ENCODE measurements at places on chromosomes 1 and 21.
A peak's percentile ranks its signal among the peaks of the same experiment; 100 is the strongest.

DNA sequence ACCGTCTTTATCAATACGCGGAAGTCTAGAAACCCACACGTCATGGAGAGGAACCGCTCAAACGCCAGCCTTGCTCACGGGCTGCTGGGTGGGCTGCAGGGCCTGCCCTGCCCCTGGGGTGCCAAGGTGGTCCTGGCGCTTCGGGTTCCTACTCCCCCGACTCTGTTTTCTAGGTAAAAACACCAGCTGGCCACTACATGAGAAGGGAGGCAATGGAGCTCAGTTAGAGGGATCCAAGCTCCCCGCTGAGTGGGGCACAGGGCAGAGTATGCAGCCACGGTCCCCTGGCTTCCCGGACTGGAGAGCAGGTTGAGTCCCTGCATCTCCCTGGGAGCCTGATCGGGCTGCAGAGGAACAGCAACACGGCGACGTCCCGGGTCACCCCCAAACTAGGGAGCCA, 41.2 kb upstream of the RIPK4 start:
- DNase-seq: no peak

GRCh38 chr1:179029321-179029759, 3.6 kb downstream of the FAM20B start:
- no peak for DNase-seq

GRCh38 chr1:218659911-218660677, 315.0 kb downstream of the TGFB2 start:
- DNase-seq: no peak

DNA sequence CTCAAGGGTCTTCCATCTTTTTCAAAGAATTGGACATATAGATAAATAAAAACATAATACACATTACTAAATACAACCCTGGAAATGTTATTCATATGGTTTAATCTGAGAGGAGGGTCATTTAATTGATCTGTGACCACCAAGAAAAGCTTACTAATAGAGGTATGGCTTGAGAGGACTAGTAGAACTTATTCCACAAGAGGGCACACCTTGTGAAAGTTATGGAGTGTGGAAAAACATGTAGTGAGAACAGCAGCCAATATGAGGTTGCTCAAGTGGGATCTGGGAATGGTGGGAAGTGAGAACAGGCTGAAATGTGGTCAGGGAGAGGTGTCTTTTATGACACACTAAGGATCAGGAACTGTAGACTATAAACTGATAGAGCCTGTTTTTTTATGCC, 973.5 kb upstream of the B3GALT2 start:
- DNase-seq: no peak

- DNase-seq: no peak
Observed at GRCh38 chr1:231508941-231509340, 19.5 kb upstream of the TSNAX start.

- no peak for DNase-seq
Observed at GRCh38 chr21:42411197-42411869, 7.6 kb downstream of the UBASH3A start.

GRCh38 chr1:43468414-43468813, 14.7 kb upstream of the HYI start:
- no peak for DNase-seq

- peak; percentile 10 for DNase-seq
Observed at GRCh38 chr1:160030657-160031364, 979 bp downstream of the PIGM start.

GRCh38 chr1:37017720-37018119, 16.6 kb downstream of the GRIK3 start:
- no peak for DNase-seq

DNA sequence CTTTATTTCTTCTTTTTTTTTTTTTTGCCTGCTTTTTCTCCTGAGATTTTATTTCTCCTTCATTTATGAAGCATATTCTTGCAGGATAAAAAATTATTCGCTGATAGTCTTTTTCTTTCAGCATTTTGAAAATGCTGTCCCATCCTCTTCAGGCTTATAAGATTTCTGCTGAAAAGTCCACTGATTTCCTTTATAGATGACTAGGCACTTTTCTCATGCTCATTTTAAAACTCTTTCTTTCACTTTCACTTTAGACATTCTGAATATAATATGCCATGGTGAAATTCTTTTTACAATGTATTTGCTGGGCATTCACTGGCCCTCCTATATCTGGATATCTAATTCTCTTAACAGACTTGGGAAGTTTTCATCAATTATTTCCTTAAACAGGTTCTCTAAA, 25.5 kb upstream of the GTF2B start:
- no peak for DNase-seq

GRCh38 chr1:107794571-107794970, 170.4 kb downstream of the VAV3 start:
- DNase-seq: no peak

GRCh38 chr1:9149151-9149550, 20.2 kb upstream of the GPR157 start:
- DNase-seq: no peak

DNA sequence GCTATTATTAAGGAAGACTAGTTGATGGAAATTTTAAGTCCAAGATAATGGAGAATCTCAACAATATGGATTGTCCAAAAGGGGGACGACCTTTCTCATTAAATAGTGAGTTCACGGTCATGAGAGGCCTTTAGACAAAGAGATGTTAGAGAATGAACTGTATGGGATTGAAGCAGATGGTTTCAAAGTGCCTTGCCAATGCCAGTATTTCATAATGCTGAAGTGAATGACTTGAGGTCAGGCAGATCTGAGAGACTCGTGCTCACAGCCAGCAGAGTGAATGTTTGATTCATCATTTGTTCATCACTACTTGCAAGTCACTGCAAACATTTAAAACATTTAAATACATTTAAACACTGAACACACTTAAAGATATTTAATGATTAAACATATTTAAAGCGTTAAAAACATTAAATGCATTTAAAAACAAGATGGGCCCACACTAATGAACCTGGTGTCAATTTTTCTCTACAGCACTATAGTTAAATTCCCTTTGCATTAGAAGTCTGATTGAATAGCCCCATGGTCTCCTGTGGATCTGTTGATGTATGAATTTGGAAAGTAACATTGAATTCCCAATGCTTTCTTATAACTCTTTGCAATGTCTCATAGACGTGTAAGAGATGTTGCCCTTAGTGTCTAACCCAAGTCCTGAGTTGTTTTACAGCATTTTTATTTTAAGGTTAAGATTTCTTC, 80.7 kb downstream of the TGFB2 start:
- DNase-seq: no peak

DNA sequence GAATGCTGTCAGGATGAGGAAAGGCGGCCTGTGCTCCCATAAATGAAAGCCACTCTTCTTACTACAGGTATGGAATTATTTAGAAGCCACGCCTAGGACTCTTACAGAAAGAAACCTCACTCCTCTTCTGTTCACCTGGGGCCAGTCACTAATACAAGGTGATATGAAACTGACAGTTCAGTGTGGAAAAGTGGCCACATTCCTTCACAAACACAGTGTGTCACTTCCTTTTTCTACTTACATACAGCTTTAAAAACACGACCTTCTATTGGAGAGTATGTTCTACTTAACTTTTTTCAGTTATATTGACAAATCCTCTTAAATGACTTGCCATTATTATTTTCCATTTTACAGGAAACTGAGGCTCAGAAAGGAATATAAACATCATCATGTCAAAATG, 163.1 kb downstream of the PCNX2 start:
- no peak for DNase-seq

DNA sequence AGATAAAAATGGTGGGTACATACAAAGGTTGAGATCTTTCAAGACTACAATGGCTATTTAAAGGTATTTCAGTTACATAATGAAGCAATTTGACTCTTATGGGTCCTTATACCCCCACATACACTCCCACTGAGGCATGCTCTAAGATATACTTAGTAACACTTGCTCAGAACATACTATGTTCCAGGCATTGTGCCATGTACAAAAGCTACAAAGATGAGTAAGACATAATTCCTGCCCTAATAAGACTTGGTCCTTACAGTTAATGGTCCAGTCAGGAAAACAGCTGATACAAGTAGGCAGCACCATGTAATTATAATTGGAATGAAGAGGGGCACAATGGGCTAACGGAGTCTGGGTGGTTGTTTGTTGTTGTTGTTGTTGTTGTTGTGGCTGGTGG, 166.7 kb upstream of the BEND5 start:
- DNase-seq: no peak

DNA sequence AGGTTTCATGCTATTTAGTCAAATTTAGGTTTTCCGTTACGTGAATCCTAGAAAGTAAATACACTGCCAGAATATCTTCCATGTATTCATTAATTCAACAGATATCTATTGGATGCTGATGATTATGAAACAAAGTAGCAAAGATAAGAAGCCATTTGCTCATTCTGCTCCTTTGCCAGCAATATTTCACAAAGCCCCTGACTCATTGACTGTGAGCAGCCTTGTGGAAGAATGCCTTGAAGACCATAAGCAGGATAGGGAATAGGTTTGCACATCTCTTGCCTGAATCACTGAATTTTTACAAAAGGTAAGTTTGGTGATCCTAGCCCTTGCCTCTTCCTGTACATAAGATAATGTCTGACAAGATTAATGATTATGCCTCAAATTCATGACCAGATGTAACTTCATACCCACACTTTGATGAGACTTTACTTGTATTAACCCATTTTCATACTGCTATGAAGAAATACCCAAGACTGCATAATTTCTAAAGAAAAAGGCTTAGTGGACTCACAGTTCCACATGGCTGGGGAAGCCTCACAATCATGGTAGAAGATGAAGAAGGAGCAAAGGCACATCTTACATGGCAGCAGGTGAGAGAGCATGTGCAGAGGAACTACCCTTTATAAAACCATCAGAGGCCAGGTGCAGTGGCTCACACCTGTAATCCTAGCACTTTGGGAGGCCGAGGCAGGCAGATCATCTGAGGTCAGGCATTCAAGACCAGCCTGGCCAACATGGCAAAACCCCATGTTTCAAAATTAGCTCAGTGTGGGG, 1.6 kb upstream of the PIGK start:
- DNase-seq: no peak

DNA sequence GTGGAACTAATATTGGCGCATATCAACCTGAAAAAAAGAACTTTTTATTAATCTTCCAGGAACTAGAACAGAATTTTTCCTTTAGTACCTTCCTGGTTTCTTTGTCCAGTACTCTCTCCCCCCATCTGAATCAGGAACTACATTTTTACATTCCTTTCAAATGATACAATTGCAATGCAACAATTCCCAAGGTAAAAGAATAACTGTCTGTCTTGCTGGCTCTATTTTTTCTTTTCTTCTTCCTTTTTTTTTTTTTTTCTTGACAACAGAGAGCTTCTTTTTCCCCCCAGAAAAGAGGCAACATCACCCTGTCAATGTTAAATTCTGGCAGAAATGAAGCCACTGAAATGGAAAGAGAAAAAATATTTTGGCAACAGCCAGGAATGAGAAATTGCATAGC, 4.5 kb upstream of the CD101 start:
- no peak for DNase-seq

GRCh38 chr21:19197950-19198349, 794.4 kb upstream of the TMPRSS15 start:
- DNase-seq: no peak

All from kidney capillary endothelial cell (primary cell).